ENCODE measurements at places on chromosomes 3 and 15. TPM values are rescaled to one million over a fixed set of nuclear protein-coding genes. Genes with fewer than 3 reads are reported as not detected.

Gene GPR62
- total RNA-seq: under 0.01 TPM

Gene GCSAM
- not detected for total RNA-seq

- no peak for DNase-seq
Observed at GRCh38 chr3:7789324-7789723, 712.3 kb upstream of the LMCD1 start.

GRCh38 chr15:94265982-94266381 is 34.6 kb downstream of the MCTP2 start:
- peak; percentile 67 for DNase-seq

GRCh38 chr3:124243177-124243859 is 251.4 kb upstream of the ROPN1 start:
- peak; percentile 4 for DNase-seq

DNA sequence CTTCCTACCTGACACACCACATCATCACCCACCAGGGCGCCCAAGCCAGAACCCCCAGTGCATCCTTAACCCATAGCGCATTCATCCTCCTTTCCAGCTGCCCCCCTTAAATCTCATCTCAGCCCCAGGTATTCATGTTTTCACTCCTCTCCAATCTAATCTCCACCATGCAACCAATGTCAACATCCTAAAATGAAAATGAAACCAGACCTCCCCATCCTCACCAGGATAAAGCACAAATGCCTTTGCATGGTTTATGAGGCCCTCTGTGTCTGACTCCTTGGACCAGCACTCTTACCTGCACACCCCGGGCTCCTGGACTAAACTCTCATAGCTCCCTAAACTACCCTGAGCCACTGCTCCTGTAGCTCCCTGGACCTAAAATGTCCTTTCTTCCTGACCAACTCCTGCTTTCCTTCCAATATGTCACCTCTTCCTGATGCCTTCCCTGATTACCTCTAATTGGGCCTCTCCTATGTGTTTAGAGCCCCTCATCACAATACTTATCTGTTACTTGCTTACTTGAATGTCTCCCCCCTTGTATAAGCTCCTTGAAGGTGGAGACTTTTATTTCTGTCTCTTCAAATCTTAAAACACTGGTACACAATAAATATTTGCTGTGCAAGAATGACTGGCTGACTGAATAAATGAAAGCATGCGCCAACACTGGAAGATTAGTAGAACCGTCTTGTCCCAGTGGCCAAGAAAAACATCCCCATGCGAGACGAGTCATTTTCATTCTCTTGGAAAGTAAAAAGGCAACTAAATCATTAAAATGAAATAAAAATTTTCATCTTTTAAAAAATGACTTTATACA is 142.5 kb downstream of the XXYLT1 start:
- no peak for DNase-seq

DNA sequence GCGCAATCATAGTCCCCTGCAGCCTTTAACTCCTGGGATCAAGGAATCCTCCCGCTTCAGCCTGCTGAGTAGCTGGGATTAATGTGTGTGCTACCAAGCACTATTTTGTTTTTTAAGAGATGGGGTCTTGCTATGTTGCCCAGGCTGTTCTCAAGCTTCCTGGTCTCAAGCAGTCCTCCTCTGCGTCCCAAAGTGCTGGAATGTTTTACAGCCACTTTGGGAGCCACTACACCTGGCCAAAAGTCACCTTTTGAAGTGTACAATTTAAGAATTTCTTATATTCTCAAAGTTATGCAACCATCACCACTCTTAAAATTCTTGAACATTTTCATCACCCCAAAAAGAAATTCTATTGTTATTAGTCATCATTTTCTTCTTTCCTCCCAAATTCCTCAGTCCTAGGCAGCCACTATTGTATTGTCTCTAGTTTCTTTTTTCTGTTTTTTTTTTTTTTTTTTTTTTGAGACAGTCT is 17.8 kb downstream of the CDV3 start:
- peak; percentile 38 for DNase-seq

GRCh38 chr3:169453256-169454059 is 210.1 kb downstream of the MECOM start:
- no peak for DNase-seq

GRCh38 chr15:32104061-32104995 is 74.0 kb downstream of the CHRNA7 start:
- DNase-seq: no peak

All from fibroblast of villous mesenchyme (primary cell).